Activated naive CD4-positive, alpha-beta T cell treated with anti-CD3 and anti-CD28 coated beads, Interleukin-2, amount 10 ng/mL, durations not matched to agents 5 hours and 36 hours (primary cell): ENCODE measurements at places on chromosomes 7 and 10. TPM values are rescaled to one million over a fixed set of nuclear protein-coding genes. Genes with fewer than 3 reads are reported as not detected.

The CACNA2D1 gene
- total RNA-seq, result not detected

The SFRP5 gene
- total RNA-seq, result not detected

The CNNM2 gene
- total RNA-seq, result 7.5 TPM

The MALRD1 gene
- total RNA-seq, result not detected

The NPTX2 gene
- total RNA-seq, result not detected

The AGBL3 gene
- 4.1 TPM for total RNA-seq

The MPP7 gene
- 24.4 TPM for total RNA-seq

The LAMB1 gene
- total RNA-seq, result not detected

The ADIRF gene
- total RNA-seq, result not detected

The CYP2C19 gene
- total RNA-seq, result not detected

The H2BK1 gene
- not detected for total RNA-seq

The GIMAP7 gene
- total RNA-seq, result 252 TPM

The SORCS1 gene
- total RNA-seq, result not detected

The SLC13A1 gene
- total RNA-seq, result not detected

The TMEM139 gene
- 1.6 TPM for total RNA-seq

The HOXA10 gene
- total RNA-seq, result 0.29 TPM

The SLC29A3 gene
- total RNA-seq, result 3.3 TPM

The ABCC2 gene
- 1.7 TPM for total RNA-seq

The STAG3 gene
- 16.1 TPM for total RNA-seq

The SPAM1 gene
- total RNA-seq, result not detected

The FEZF1 gene
- not detected for total RNA-seq

The ACSM6 gene
- total RNA-seq, result not detected

The FRAT2 gene
- total RNA-seq, result 12.3 TPM
